ENCODE measurements at places on chromosomes 13 and 19.
A peak's percentile ranks its signal among the peaks of the same experiment; 100 is the strongest.

GRCh38 chr13:44918326-44919103 is 70.8 kb downstream of the NUFIP1 start:
- peak; percentile 81 for DNase-seq

- no peak for DNase-seq
Observed at GRCh38 chr13:74084375-74084935, 49.7 kb downstream of the KLF12 start.

DNA sequence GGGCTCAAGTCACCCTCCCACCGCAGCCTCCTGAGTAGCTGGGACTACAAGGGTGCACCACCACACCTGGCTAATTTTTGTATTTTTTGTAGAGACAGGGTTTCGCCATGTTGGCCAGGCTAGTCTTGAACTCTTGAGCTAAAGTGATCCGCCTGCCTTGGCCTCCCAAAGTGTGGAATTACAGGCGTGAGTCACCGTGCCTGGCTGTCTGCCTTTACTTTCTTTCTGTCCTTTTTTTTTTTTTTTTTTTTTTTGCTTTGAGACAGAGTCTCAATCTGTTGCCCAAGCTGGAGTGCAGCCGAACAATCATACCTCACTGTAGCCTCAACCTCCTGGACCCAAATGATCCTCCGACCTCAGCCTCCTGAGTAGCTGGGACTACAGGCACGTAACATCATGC is 25.0 kb upstream of the OR1M1 start:
- DNase-seq: no peak

DNA sequence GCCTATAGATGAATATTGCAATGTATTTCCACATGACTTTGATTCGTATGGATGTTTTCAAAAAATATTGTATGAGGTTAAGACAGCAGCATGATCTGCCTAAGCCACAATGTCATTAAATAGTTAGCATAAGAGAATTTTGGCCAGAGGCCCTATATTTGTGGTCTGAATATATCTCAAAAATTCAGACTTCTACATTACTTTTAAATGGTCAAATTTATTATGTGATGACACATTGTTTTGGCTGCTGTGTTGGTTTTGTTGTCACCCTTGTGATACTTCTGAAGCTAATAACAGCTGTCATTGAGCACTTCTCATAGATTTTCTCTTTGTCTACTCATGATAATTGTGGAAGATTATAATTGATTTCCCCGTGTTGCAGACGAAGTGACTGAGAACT is 288.2 kb downstream of the MYO16 start:
- no peak for DNase-seq

- DNase-seq: no peak
Observed at GRCh38 chr19:57887195-57887941, 1.5 kb downstream of the ZNF814 start.

GRCh38 chr19:48807590-48808308 is 3.1 kb downstream of the BCAT2 start:
- DNase-seq: no peak

GRCh38 chr13:26653310-26653709 is 95.8 kb downstream of the WASF3 start:
- no peak for DNase-seq

DNA sequence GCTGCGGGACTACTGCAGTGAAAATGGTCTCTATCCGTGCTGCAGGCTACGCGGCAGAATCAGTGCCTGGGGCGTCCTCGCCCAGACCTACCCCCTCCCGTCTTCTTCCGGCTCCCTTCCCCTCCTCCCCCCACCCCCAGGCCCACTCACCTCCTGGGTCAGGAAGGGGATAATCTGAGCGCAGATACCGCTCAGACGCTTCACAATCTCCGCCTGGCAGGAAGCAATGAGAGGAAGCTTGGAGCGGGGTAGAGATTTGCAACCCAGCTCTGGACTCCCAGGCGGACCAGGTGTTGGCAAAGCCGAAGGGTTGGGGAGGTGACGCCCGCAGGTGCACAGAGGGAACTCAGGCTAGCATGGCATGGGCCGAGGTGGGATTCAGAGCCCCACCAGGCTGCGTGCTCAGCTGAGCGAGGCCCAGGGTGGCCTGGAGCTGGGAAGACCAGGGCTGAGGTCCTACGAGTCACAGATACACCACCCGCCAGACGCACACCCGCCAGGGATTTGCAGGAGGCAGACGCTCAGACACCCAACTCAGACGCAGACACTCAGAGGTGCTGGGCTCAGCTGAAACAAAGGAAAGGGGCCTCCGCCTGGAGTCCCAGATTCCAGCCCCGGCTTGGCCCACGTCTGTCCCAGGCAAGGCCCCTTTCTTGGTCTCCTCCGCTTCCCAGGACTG is 4.1 kb downstream of the TLE2 start:
- DNase-seq: no peak

- DNase-seq: no peak
Observed at GRCh38 chr13:45925151-45925550, 73.6 kb upstream of the SIAH3 start.

GRCh38 chr13:113937073-113937472 is 36.8 kb downstream of the C13orf46 start:
- no peak for DNase-seq

DNA sequence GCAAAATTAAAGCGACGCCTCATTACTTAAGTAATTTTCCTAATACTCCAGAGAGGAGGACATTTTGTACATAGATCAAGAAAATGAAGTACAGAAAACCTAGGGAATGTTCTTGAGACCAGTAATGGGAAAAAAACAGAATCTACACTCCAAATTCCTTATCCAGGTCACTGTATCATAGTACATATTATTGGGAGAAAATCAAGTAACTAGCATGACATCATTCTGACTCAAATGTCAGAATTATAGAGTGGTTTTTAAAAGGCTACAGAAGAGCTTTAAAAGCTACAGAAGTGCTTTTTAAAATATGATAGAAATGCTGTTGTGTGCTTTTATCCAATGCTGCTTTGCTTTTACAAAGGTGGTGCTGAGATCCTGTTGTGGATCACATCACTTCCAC is 86.3 kb upstream of the SLC15A1 start:
- no peak for DNase-seq

DNA sequence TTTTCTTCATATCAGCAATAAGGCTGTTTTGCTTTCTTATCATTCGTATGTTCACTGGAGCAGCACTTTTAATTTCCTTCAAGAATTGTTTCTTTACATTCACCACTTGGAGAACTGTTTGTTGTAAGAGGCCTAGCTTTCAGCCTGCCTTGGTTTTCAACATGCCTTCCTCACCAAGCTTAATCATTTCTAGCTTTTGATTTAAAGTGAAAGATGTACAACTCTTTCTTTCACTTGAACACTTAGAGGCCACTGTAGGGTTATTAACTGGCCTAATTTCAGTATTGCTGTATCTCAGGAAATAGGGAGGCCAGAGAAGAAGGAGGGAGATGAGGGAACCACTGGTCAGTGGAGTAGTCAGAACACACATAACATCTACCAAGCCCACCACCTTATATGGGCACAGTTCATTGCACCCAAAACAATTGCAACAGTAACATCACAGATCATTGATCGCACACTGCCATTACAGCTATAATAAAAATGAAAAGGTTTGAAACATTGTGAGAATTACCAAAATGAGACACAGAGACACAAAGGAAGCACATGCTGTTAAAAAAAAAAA is 181.4 kb upstream of the TUBA3C start:
- no peak for DNase-seq

GRCh38 chr13:75704927-75705288 is 68.8 kb downstream of the LMO7 start:
- DNase-seq: no peak

DNA sequence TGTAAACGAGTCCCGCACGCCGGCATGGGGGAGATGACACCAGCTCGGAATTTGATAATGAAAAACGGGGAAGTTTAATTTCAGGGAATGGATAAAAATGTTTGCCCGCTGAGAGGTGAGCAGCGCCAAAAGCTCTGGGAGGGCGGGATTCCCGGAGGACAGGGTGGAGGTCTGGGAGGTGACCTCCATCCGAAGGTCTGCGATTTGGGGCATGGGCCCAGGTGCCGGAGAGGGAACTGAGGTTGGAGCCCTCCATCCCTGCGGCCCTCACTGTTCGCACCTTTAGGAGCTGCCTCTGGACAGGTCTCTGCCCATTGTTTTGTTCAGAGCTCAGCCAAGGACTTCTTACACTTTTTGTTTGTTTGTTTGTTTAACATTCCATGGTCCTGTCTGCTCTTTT is 129.8 kb downstream of the URI1 start:
- DNase-seq: no peak

DNA sequence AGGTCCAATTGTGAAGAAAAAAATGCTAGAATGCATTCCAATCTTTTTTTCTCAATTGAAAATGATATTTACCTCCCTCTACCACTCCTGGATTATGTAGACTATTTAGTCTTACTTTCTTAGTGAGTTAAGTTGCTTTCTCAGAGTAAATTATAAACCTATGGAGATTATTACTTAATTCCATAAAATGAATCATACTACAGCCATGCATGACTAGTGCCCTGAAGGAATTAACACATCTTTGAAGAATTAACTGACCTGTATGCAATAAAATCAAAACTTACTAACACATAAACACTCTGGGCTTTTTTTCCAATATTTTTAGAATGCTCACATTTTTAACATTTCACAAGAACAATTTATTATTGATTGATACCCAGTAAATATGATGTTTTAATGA is 379.4 kb upstream of the DACH1 start:
- no peak for DNase-seq

DNA sequence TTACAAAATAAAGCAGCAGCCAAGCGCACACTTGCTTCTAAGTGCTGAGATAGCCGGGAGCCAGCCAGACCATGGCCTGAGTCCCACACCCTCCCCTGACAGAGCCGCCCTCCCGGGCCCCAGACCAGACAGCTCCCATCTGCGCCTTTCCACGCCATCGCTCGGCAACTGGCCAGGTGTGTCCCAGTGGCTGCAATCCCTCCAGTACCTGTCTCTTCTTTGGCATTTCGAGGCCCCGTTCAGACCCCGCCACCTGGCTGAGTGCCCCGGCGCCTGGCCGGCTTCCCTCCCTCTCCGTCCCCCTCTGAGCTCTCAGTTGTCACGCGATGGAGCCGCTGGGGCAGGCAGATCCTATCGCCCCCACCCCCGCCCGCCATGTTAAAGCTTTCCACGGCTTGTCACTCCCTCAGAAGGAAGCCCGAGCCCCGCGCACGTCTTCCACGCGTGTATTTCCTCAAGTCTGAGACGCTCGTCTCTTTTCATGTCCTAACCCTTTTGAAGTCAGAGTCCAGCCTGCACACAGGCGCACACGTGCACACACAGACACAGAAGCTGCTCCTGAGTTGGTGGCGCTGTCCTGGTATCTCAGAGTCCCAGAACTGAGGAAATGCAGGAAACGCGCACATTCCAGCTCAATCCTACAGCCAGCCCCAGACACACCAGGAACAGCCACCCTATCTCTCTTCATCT is 7.9 kb downstream of the MLLT1 start:
- DNase-seq: no peak

- no peak for DNase-seq
Observed at GRCh38 chr19:38564981-38565690, 52.6 kb downstream of the MAP4K1 start.

DNA sequence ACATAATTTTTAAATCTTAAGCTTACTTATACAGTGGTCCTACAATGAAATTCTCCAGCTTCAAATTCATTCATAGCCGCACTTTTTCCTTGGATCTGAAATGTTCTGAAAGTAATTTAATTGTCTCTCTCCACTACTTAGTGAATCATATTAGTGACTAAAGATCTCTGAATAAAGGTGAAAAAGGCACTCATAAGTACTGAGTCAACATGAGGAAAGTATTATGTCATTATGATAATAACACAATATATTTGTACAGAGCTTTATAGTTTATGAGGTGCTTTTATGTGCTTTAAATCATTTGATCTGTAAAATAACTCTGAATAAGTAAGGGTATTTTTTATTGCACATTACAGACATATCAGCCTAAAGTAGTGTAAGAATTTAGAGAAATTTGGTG is 628.2 kb upstream of the SLITRK5 start:
- no peak for DNase-seq

DNA sequence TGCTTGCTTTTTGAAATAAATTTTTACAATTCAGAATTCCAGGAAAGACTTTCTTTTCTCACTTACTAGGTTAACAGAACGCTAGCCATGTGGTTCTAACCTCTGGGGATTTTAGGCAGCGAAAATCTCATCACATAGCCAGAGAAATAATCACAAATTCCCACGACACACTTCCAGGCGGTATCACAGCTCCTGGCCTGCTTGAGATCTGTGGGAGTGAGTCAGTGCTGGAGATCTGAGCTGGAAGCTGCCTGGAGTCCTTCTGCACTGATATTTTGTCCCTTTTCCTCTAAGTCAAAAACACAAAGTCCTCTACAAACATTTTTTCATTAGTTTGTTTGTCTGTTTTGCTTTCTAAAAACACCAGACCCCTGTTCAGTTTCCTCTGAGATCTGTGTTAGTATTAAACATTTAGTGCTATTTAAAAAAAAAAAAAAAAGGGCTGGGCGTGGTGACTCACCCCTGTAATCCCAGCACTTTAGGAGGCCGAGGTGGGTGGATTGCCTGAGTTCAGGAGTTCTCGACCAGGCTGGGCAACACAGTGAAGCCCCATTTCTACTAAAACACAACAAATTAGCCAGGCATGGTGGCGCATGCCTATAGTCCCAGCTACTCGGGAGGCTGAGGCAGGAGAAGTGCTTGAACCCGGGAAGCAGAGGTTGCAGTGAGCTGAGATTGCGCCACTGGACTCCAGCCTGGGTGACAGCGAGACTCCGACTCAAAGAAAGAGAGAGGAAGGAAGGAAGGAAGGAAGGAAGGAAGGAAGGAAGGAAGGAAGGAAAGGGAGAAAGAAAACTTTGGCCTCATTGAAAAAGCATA is 12.2 kb upstream of the UBE2L5 start:
- no peak for DNase-seq

GRCh38 chr13:85816413-85816812 is 17.2 kb upstream of the SLITRK6 start:
- no peak for DNase-seq

DNA sequence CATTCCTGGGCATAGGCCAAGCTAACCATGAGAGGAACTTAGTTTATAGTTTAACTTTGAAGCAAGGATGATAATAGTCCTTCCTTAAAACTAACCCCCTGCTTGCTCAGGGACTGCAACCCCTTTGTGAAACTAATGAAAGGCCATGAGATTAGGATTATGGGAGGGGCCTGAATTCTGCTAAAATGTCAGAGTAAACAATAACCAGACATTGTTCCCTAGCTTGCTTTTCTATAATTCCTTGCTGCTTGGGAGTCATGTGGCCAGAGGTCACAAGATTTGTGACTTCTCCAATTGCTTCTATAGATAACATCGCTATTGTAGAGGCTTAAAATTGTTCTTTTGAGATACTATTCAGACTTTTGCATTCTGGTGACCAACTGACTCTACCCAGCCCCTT is 634.0 kb downstream of the TBC1D4 start:
- no peak for DNase-seq

GRCh38 chr13:27919934-27920676 is at the start of gene PDX1:
Gene PDX1, plus strand, starts transcription at chr13:27920000. Its CDS starts 139 bp downstream, at chr13:27920139.
- DNase-seq: no peak

DNA sequence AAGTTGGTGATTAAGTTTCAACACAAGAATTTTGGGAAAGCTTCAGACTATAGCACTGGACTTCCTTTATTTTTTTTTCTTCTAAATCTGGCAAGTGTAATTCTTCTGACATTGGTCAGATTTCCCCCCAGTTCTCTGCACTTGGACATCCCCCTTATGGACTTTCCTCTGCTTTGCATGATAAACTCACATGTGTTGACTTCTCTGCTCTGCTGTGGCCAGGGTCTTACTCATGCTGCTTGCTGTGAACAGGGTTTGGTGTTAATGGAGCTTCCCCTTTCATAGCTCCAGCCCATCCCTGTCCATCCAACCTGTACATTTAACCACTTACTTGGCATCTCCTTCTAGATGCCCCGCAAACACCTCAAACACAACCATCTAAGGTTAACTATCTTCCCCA is 70.5 kb upstream of the SPATA13 start:
- no peak for DNase-seq

- peak; percentile 6 for DNase-seq
Observed at GRCh38 chr13:46389457-46390451, 2.7 kb upstream of the RUBCNL start.

Data from CD4-positive, alpha-beta T cell treated with Interleukin-6 at 100 ng/mL for 8 hours (primary cell).